ENCODE measurements at places on chromosomes 2 and 18.

- DNase-seq = peak; percentile 84
These were observed 177.9 kb upstream of the ARL4C start for GRCh38 chr2:234674781-234675201.

DNA sequence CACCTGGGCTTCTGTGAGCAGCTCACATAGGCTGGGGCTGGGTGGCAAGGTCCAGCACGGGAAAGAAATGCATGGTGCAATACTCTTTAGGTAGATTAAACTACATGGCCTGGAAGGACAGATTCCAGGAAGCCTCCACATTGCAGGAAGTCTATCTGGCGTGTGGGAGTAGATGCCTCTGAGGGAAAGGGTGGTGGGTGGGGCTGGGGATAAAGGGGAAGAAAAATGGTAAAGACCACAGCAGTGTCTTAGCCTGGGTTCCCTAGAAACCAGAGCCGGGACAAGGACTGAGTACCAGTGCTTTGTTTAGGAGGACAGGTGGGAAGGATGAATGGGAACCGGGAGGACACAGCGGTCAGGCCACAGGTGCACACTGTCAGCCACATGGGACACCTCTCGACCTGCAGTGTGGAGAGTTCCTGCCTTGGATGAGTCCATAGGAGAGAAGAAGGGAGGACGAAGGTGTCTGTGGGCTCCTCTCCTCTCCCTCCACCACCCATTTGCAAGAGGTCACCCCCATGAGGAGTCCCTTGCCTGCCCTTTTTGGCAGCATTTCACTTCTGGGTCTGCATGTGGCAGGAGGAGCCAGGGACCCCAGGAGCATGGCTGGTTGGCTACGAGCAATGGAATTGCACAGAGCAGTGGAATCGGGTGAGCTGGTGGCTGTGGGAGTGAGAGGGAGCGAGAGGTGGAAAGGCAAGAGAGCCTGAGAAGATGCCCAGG lies 91.5 kb upstream of the HS6ST1 start:
- DNase-seq = no peak

- DNase-seq = no peak
These were observed 53.6 kb downstream of the PIEZO2 start for GRCh38 chr18:11095674-11096293.

GRCh38 chr2:226970362-226970761 lies 134.5 kb downstream of the RHBDD1 start:
- DNase-seq = no peak

DNA sequence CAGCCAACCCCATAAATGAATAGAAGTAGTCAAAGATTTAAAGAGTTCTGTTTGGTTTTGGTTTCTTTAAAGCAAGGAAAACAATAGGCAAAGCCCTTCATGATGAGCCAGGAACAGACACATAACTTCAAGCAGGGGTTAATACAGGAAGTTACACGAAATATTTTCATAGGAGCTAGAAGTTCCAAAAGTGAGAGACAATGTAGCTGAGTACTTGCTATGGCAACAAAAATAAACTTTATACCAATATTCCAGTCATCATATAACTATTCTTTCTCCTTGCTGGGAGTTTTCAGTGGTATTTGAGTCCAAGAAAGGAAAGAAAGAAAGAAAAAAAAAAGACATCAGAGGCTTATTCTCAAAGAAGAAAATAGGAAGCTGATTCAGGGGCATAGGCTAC lies 56.2 kb downstream of the COBLL1 start:
- DNase-seq = peak; percentile 67

DNA sequence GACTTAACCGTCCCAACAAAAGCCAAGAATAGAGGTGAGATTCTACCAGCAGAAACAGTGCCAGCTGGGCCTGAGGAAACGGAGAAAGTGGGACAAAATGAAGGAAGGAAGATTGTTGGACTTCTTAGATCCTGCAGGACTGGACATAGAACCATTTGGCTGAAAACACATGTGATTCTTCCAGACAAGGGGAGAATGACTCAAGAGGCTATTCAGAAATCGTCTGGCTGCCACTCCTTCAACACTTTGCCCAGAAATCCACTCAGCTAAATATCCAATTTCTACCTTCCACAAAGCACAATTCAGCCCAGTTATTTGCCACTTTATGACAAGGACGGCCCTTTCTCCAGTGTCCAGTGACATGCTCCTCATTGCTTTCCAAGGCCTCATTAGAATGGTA lies 61.6 kb downstream of the SNORC start:
- DNase-seq = no peak

DNA sequence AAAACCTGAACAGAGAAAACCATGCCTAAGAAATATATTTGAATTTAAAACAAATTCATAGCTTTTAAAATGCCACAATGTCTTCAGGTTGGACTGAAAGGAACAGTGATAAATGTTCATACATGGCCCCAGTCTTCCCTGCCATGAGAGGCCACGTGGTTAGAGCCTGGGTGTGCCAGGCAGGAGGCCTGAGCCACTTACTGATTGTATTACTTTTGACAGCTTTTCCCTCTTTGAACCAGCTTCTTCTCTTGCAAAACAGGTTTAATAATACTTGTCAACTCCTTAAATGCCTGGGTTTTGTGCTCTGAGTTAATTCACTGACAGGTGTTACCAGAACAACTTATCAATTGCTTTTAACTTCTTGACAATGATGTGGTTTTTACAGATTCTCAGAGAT lies 27.0 kb downstream of the RBKS start:
- no peak for DNase-seq

DNA sequence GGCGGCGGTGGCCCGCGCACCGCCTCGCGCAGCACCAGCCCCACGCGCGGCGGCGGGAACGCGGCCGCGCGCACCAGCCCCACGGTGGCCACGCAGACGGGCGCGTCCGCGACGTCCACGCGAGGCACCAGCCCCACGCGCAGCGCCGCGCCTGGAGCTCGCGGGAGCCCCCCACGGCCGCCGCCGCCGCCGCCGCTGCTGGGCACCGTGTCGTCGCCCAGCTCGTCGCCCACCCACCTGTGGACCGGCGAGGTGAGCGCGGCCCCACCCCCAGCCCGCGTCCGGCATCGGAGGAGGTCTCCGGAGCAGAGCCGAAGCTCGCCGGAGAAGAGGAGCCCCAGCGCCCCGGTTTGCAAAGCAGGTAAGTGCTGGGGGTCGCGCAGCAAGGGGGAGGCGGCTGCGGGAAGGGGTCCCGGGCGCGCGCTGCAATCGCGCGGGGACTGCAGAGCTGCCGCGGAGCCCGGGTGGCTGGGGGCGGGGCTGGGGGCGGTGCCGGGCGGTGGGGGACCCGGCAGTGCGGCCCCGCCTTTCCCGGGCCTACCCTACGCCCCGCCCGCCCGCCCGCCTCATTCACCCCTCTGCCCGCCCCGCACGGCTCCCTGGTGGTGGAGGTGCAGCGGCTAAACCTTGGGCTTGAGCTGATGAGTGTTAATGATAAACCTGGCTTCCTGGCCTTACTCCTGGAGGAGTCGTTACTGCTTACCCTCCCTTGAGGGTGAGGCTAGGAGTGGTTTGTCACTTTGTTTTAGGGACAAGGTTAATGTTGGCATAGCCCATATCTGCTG lies 851 bp downstream of the FAM117B start:
- DNase-seq = peak; percentile 62

GRCh38 chr18:48855422-48856377 lies 95.1 kb downstream of the SMAD7 start:
- DNase-seq = no peak
